ENCODE measurements at places on chromosomes 1 and 21.

DNA sequence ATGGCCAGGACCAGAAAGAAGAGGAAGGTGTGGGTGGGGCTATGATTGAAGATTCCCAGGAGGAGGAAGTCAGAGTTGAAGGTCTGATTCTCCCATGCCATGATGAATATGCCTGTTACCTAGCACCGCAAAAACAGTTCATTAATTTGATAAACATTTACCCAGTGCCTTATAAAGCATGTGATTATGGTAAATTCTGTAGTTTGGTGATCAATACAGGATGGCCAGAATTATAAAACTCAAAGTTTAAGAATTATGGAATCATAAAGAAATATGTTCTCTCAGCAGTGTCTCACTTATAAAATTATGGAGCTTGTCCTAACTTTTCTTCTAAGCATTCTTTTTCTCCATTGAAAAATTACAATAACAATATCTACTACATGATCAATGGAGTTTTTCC lies at the start of gene OR2M7:
TSS of gene OR2M7 (minus strand) at position 101 of the 400 bp plus-strand sequence. CDS start at position 101, 0 bp downstream.
- no peak for DNase-seq

GRCh38 chr1:209708297-209708696 lies 3.7 kb downstream of the HSD11B1 start:
- DNase-seq, result no peak

DNA sequence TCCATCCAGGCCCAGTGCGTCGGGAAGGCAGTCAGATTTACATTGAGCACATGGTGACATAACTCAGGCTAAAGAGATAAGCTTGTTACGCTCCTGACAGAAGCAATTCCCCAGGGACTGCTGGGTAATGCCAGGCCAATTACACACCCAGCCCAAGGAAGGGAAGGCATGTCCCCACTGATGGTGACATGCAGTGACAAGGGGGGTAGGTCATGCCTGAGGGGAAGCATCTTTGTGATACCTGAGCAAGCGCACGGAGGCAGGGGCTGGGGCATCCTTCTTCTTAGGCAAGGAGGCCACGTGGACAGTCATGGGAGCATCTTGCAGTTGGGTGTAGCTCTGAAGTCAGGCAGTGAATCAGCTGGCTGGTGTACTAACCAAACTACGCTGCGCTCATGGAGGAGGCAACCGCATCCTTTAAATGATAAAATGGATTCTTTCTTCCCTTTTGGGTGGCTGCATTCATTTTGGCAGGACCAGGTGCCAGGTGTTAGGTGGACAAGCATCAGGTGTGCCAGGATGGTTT lies 39.6 kb upstream of the GRIK3 start:
- no peak for DNase-seq

DNA sequence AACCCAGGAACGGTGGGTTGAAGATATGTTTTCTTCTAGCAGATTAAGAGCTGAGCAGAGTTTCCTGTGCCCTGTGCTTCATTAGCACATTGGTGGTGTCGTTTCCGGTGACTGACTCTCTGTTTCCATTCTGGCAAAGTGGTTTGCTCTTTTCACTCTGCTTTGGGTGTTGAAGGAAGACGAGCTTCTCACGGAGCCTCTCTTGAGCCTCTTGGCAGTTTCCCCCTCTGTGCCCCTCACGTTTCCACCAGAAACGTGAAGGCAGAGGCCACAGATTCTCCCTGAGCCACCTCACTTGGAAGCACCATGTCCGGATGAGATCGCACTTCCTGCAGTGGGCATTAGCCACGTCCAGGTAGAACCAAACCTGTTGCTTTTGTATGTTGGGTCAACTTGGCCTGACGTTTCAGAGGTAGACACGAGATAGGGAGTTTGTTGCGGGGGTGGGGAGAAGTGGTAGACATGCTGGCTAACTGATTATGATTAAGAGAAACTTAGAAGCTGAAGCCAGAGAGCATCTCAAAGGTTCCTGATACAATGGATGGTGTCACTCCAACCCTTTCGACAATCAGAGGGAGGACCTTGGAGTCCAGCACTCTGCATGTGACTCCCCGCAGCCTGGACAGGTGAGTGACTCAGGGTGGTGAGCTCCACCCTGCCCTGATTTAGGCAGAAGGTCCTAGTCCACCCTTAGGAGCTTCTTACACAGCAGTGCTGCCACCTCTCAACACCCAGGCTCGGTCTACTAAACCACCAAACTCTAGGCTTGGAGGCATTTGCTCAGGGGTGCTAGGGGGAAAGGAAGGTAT lies at the start of gene LAX1:
TSS of gene LAX1 (plus strand) at position 155 of the 809 bp plus-strand sequence. CDS start at position 538, 383 bp downstream.
- peak; percentile 58 for DNase-seq

GRCh38 chr1:214660900-214661299 lies 57.9 kb downstream of the CENPF start:
- DNase-seq, result no peak

DNA sequence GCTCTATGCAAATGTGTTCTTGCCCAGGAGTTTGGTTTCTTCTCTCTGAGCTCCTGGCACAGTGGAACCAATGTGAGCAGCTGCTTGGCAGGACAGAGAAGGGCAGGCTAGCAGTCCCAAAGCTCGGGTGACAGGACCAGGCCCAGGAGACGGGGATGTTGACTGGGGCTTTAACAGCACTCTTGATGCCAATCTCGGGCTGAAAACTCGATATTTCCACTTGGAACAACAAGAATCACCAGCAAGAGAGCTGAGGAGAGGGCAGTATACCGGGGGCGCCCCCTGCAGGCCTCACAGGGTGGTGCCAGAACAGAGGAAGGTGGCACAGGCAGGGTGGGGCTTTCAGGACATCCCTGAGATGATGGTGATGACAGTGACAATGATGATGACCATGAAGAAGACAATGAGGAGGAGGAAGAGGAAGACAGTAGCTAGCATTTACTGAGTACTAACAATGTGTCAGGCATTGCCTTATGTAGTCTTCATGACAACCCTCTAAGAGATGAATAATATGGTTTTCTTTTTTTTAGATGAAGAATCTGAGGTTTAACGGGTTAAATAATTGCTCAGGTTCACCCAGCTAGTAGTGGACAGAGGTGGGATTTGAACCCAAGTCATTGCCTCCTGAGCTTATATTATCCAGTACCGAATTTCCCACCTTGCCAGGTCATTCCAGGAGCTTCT lies 2.7 kb upstream of the KCNJ9 start:
- no peak for DNase-seq

DNA sequence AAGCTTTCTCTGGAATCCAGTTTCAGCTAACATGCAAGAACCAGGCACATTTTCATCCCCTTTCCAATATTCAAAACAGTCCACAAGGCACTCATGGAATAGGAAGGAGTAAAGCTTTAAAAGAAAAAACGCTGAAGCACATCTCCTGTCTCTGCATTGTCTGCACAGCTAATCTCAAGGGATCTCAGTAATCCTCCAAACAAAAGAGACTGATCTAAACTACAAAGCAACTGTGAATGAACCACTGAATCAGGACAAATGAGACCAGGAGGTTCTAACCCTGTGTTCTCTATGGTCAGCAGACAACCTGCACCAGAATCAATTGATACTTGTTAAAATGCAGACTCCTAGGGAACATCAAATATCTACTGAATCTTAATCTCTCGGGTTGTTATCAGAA lies 399.0 kb downstream of the HHAT start:
- DNase-seq, result no peak

DNA sequence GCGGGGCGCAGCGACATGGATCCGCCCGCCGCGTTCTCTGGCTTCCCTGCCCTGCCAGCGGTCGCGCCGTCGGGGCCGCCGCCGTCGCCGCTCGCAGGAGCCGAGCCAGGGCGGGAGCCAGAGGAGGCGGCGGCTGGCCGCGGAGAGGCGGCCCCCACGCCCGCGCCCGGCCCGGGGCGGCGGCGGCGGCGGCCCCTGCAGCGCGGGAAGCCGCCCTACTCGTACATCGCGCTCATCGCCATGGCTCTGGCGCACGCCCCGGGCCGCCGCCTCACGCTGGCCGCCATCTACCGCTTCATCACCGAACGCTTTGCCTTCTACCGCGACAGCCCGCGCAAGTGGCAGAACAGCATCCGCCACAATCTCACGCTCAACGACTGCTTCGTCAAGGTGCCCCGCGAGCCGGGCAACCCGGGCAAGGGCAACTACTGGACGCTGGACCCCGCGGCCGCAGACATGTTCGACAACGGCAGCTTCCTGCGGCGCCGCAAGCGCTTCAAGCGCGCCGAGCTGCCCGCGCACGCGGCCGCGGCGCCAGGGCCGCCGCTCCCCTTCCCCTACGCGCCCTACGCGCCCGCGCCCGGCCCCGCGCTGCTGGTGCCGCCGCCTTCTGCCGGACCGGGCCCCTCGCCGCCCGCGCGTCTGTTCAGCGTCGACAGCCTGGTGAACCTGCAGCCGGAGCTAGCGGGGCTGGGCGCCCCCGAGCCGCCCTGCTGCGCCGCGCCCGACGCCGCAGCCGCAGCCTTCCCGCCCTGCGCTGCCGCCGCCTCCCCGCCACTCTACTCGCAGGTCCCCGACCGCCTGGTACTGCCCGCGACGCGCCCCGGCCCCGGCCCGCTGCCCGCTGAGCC lies 459 bp downstream of the FOXE3 start:
- no peak for DNase-seq

- DNase-seq, result no peak
These were observed 139.6 kb upstream of the NRIP1 start for GRCh38 chr21:15204140-15204969.

- no peak for DNase-seq
These were observed 10.9 kb downstream of the CFAP107 start for GRCh38 chr1:12756768-12757413.

- no peak for DNase-seq
These were observed 20.0 kb downstream of the METTL13 start for GRCh38 chr1:171801487-171801891.

- DNase-seq, result no peak
These were observed 121.4 kb upstream of the ZBTB40 start for GRCh38 chr1:22330092-22330759.

DNA sequence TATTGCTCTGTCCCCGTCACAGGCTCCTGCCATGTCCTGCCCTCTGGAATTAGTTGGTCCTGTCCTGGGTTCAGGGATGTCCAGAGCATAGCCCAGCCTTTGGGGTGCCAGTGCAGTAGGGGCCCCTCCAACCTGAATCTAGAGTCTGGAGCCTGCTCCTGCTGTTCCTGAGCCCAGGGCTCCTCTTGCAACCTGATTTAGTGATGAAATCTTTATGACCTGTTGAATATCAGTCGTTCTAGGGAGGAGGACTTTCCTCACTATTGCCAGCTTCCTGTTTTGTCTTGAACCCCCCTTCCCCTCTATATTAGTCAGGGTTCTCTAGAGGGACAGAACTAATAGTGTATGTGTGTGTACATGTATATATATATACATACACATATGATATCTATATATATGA lies 42.5 kb upstream of the STUM start:
- no peak for DNase-seq

- no peak for DNase-seq
These were observed 55.1 kb downstream of the COL18A1 start for GRCh38 chr21:45460011-45460565.

DNA sequence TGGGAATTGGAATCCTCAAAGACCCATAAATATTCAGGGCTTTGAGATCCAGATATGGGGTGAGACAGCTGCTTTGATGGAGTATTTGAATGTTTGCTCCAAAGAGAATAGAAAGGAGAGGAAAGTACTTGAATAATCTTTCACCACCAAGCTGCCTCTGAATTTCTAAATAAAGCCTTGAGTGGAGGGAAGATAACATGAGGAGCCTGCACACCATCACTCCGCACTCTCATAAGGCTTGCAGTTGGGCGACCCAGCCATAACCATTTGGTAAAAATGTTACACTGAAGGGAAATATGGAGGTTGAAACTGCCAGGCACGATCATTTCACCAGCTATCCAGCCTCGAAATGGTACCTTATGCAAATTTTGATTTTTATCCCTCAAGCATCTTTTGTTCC lies 38.4 kb downstream of the VCAM1 start:
- DNase-seq, result no peak

- DNase-seq, result no peak
These were observed 3.2 kb upstream of the DENND1B start for GRCh38 chr1:197778366-197778945.

- no peak for DNase-seq
These were observed 448.2 kb upstream of the VAMP3 start for GRCh38 chr1:7322912-7323311.

- no peak for DNase-seq
These were observed 21.4 kb upstream of the LBR start for GRCh38 chr1:225449261-225449660.

GRCh38 chr1:55446351-55446750 lies 231.2 kb upstream of the USP24 start:
- DNase-seq, result no peak

- DNase-seq, result no peak
These were observed 11.6 kb upstream of the ATP1A4 start for GRCh38 chr1:160139840-160140239.

DNA sequence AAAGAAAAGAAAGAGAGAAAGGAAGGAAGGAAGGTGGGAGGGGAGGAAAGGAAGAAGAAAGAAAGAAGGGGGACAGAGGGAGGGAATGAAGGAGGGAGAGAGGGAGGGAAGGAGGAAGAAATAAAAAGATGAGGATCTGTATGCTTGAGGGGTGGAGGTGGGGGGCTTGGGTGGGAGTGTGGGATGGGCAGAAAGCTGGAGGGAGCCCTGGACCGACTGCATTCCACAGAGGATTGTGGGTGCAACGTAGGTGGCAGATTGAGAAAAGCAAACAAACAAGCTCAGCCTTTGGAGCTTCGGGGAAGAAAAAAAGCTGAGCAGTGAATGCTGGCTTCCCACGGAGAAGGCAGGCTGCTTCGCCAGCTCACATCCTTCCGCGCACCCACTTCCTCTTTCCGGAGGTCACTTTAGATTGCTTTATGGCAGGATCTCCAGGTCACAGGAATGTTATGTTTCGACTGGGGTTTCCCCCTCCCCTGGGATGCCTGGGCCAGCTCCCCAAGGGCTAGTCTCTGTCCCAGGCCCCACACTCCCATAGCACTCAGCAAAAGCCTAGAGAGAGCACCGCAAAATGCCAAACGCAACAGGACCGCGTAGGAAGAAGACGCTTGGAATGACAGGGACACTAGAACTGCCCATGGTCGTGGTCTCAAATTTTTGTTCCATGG lies 20.7 kb upstream of the LGALS8 start:
- no peak for DNase-seq

- DNase-seq, result no peak
These were observed 17.6 kb downstream of the RIT1 start for GRCh38 chr1:155893389-155894142.

- DNase-seq, result no peak
These were observed 870 bp downstream of the STRIP1 start for GRCh38 chr1:110035236-110035752.

- DNase-seq, result no peak
These were observed 103.7 kb downstream of the PRDM16 start for GRCh38 chr1:3172431-3173380.

- no peak for DNase-seq
These were observed at the start of gene SEC16B for GRCh38 chr1:177969825-177970371. TSS of gene SEC16B (minus strand) at chr1:177970058. CDS start at chr1:177967981, 2,077 bp downstream.

DNA sequence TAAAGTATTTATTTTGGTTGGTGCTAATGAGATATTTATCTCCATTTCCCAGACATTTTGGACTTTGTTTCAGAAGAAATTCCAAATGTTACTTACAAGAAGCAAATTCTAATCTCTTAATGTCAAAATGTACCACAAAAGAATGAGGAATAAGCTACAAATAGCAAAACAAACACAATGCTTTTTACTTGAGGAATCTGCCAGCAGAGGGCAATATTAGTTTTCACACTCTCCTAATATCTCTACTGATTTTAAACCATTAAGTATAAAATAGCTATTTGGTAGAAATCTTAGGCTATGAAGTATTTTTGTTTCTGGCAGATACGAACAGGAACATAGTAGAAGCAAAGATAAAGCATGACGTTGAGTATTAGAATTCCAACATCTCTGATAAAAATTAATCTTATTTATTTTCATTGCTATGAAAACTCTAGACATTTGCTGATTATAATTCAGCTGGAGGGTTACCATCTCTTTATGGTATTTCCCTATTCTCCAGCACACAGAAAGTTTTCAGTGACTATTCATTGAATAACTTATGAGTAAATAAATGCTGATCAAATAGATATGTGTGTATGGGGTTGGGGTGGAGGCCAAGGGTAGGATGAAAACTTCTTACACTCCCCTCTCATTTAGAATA lies 13.4 kb upstream of the HMCN1 start:
- no peak for DNase-seq

Data from T-helper 17 cell (primary cell).